ENCODE measurements at places on chromosomes 6 and 20.

DNA sequence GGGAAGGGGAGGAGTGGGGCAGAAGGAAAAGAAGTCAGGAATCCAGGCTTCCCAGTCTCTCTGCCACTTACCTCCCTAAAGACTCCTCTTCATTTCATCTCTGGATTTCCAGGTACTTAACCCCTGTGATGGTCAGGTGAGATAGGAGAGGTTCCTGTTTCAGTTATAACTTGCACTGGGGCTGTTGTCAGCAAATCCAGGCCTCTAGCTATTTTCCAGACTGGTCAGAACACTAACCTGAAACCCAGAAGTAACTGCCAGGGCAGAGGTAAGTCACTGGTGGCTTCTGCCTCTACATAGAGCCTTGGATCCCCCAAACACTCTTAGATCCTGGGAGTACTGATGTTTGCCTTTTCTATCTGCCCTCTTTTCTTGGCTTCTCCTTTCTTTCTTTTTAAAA is 233.5 kb upstream of the TAB2 start:
- no peak for DNase-seq

- no peak for DNase-seq
Observed at GRCh38 chr20:17036541-17036940, 190.3 kb upstream of the PCSK2 start.

GRCh38 chr6:53119349-53119748 is 29.3 kb downstream of the GCM1 start:
- DNase-seq: no peak

GRCh38 chr20:40810332-40811000 is 121.4 kb upstream of the MAFB start:
- DNase-seq: no peak

DNA sequence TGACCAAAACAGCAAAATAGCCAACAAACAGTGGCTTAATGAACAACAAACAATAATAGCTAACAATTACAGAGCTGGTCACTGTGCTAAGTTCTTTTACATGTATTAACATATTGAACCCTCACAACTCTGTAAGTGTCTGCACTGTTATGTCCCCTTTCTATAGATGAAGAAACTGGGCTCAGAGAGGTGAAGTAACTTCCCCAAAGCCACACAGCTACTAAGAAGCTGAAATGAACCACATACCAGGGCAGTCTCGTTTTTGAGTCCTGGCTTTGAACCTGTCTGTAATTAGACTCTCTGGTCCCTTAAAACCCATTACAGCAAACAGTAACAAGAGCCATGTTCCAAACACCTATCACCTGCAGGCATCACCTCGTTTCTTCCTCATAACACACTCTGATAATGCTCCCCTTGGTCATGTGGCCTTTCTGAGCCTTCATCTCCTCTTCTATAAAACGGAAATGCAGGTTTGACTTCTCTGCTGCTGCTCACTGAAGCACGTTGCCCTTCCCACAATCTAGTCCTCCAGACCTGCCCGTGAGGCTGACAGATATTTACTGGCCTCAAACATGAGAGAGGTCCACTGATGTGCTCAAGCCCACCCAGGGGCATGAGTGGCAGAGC is 23.3 kb downstream of the KCNK15 start:
- no peak for DNase-seq

DNA sequence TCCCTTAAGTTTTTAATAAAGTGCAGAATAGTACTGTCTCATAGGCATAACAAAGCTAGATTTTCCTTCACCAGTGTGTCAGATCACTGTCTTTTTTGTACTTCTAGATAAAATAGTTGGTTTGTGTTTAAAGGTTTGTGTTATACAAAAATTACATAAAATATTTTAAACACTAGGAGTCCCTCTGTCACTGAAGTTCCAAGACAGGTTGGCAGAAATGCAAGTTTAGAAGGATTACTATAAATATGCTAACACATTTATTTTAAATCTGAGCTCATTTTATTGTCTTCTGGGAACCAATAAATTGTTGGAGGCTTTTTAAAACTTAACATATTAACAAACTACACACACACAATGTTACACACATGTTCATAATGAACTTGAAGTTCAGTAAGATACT is 30.8 kb upstream of the RUNX2 start:
- DNase-seq: no peak
